ENCODE measurements at places on chromosomes 16 and 17.

- no peak for DNase-seq
These were observed 18.6 kb downstream of the RAB11FIP3 start for GRCh38 chr16:444027-444426.

DNA sequence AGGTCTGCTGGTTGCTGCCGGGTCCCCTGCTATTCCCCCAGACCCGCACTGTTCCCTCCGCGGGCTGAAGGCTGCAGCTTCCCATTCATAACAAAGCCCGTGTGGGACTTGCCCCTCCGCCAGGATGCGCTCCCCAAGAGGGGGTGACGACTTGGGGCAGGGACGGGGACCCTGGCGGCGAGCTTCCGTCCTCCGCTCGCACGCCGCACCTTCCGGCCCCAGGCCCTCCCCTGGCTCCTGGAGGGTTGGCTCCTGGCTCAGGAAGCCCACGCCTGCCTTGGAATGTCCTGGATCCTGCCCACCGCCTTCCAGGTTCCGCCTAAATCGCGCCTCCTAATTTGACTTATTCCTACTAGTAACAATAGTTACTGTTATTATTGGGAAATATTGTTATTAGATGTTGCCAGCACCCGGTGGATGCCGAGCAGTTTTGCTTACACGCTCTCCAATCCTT, 1.1 kb upstream of the TFAP4 start:
- no peak for DNase-seq

- no peak for DNase-seq
These were observed 21.0 kb upstream of the G6PC1 start for GRCh38 chr17:42879596-42879985.

DNA sequence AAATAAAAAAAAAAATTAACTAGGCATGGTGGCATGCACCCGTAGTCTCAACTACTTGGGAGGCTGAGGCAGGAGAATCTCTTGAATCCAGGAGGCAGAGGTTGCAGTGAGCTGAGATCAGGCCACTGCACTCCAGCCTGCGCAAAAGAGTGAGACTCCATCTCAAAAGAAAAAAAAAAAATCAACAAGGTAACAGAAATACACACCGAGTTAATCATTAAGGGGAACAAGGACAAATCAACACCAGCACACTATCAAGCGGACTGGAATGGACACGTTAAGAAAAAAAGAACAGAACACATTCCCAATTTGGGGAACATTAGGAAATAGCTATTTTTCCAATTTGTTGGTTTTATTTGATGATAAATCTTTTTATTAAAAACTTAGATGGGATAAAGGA, 28.4 kb upstream of the GLG1 start:
- no peak for DNase-seq

DNA sequence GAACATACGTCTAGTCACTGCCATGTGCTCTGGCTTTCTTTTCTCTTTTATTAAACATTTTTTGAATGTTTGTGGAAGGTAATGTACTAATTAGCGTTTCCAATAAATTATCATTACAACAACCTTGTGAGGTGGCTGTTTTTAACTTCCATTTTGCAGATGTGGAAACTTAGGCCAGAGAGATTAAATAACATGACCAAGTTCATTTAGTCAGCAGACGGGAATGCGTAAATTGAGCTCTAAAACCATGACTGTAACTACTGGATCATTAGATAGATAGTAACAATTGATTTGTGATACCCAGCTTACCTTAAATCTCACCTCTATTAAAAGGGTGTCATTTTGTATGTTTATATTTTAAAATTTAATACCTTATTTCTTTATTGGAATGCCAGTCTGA, 49.4 kb downstream of the RABEP1 start:
- DNase-seq, result no peak

DNA sequence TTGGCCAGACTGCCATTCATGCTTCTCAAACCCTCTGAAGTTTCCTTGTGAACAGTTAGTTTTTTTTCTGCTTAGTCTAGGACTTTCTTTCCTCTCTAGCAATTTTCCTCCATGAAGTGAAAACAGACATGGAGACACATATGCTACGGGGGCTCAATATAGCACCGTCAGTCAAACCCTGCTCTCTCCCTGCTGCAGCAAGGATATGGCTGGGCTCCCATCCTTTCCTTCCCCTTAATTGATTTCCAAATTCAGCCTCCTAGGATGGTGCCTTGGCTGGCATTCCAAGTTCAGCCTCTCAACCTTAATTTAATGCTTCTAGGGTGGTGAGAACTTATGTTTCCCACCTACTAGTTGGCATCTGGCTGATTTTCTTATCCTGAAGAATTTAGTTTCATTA, 436.7 kb downstream of the NPIPA7 start:
- DNase-seq, result no peak

DNA sequence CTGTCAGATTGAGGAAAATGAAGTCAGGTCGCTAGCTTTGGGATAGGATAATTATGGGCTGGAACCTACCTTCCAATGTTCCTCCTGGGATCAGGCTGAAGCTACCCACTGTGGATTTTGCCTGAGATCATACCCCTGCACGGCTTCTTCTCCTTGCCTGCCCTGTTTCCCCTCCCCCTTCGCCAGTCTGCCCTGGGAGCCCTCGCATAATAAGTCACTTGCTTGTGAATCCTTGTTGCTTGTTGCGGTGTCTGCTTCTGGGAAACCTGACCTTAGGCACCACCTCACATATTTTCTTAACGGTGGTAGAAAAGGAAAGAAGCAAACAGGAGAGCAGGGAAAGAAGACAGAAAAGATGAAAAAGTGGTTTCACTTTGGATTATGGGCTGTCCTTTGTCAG, 13.3 kb upstream of the PMP22 start:
- no peak for DNase-seq

DNA sequence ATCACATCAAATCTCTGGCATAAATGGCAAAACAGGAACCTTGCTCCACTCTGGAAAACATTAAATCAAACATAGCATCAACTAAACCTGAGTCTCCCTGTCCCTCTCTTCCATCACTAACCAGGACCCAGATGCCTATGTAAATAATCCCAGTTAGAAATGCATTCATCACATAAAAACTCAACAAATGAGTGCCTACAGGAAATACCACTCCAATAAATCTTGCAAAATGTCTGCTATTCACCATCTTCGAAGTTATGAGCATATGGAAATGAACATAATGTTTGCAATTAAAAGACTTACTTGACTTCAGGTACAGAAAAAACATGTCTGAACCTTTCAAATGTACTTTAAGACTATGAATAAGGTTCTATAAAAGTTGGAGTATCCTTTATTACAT, 425.0 kb downstream of the CDH11 start:
- DNase-seq, result no peak

- no peak for DNase-seq
These were observed 112.5 kb downstream of the SOCS1 start for GRCh38 chr16:11143372-11144035.

DNA sequence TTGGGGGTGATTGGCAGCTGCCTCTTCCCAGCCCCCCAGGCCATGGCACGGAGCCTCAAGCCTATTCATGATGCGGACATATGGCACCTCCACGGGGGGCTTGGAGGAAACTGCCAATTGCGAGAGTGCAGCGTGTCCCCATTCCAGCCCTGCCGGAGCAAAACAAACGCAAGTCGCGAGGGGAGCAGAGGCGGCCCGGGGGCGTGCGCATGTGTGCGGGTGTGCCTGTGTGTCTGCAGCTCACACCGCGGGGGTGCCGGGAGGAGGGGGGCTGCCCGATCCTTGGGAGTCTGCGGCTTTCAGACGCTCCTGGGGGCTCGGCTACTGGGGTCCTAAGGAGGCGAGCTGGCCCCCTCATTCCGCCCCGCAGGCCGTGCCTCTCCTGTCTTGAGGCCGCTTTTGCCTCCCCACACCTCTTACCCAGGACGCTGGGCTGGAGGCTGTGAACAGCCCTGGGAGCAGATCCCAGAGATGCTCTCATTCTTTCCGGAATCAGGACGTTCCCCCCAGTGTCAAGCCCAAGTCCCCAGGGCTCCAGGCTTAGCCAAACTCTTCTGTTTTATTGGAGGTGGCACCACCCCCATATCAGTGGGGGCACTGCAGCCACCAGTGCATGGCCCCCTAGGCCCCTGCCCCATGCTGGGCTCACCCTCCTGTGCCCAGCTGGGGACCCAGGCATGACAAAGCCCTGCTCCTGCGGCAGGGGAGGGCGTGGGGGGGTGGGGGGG, 29.1 kb downstream of the ENDOV start:
- no peak for DNase-seq

GRCh38 chr16:74740795-74741304, 33.8 kb downstream of the FA2H start:
- DNase-seq, result no peak

GRCh38 chr17:47288531-47289116, 35.0 kb downstream of the ITGB3 start:
- DNase-seq, result no peak

Measured in AG04449 (cell line).